ENCODE measurements at places on chromosomes 5 and 9. TPM values are rescaled to one million over a fixed set of nuclear protein-coding genes. Genes with fewer than 3 reads are reported as not detected.

PPP3R2 gene
- total RNA-seq = not detected

MYOT gene
- not detected for total RNA-seq

NME5 gene
- total RNA-seq = 2.9 TPM

IL3 gene
- not detected for total RNA-seq

IFNK gene
- total RNA-seq = not detected

PLAC8L1 gene
- total RNA-seq = 2.7 TPM

LCN12 gene
- not detected for total RNA-seq

OR1N2 gene
- not detected for total RNA-seq

PTPN3 gene
- 1.1 TPM for total RNA-seq

ZNF483 gene
- 2.5 TPM for total RNA-seq

FSTL4 gene
- not detected for total RNA-seq

GGTA1 gene
- total RNA-seq = 0.18 TPM

TSTD2 gene
- total RNA-seq = 18.4 TPM

LRRC70 gene
- 0.64 TPM for total RNA-seq

COL15A1 gene
- total RNA-seq = 5.6 TPM

MZB1 gene
- total RNA-seq = not detected

CTSV gene
- 36.3 TPM for total RNA-seq

C5orf52 gene
- not detected for total RNA-seq
